ENCODE measurements at places on chromosomes 2 and 18.

GRCh38 chr2:228597032-228597431 is 415.5 kb upstream of the SPHKAP start:
- DNase-seq: no peak

DNA sequence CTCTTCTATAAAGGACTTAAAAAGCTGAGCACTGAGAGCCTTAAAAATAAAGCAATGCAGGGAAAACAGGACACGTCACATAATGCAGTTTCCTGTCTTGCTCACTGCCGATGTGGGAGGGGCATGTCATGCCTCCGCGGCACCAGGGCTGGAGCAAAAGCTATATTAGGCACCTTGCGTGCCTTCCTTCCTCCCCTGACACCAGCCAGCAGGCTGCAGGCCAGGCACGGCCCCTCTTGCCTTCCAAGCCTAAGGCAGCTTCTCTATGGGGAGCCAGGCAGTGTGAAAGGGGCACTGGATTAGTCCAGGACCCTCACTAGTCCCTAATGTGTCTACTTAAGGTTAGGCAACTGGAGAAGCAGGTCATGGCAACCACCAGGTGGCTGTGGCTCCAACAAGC is 26.3 kb downstream of the MRPL35 start:
- DNase-seq: no peak

- no peak for DNase-seq
These were observed 72.0 kb downstream of the RIF1 start for GRCh38 chr2:151481744-151482143.

DNA sequence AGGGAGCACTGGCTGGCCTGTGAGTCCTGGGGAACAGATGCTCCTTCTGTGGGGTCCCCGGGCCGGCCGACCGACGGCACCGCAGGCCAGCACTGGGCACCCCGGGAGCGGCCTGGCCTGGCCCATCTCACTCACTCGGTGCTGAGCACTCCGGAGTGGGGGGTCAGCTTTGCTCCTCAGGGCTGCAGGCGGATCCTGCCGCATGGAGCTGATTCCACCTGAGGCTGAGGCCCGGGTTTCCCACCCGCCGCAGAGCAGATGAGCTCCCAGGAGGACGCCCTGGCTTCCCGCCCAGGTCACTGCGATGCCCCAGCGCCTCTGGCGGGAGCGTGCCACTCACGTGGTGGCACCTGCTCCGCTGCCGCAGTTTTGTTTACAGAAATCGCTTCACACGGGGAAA is 418.6 kb downstream of the GALR1 start:
- no peak for DNase-seq

DNA sequence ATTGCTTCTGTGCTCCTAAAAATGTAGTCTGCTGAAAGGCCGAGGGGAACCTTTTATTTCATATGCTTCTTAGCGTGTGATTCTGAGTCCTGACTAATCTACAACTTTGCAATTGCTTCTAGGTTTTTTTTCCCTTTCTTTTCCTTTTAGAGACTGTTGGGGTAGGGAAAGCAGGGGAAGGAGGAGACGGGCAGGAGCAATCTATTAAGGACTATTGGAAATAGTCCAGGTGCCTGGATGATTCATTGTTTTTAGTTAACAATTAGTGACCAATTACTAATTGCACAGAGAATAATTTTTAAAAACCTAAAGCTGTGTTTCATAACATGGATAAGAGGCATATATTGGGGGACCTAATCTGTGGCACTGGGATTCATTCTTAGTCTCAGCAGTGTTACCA is 49.4 kb upstream of the STON1 start:
- DNase-seq: no peak

GRCh38 chr2:174595116-174595809 is 2.3 kb downstream of the WIPF1 start:
- DNase-seq: no peak

DNA sequence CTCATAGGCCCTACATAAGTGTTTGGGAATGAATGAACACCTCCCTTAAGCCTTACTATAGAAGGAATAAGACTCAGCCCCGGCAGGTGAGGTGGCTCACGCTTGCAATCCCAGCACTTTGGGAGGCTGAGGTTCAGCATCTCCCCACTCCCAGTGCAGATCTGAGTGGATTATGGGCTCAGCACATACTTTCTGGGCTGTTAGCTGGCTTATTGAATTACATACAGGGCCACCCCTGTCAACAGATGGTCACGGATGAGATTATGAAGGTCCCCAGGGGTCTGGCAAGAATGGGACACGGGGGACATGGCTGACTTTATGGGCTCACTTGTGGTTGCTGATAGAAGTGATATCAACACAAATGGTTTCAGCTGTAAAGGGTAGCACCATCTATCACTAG is 322.3 kb downstream of the TSN start:
- no peak for DNase-seq

DNA sequence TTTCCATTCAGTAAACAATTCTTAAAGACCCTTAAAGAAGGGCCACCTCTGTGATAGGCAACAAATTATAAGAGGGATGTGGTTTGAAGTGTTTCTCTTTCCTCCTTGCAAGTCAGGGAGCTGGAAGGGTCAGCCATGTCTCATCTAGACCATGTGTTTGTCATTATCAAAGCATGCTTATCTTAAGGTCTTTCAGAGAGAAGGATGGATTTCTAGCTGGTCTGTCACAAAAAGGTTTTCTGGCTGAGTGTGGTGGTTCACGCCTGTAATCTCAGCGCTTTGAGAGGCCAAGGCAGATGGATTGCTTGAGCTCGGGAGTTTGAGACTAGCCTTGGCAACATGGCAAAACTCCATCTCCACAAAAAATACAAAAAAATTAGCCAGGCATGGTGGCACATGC is 59.2 kb upstream of the PEX13 start:
- DNase-seq: no peak

DNA sequence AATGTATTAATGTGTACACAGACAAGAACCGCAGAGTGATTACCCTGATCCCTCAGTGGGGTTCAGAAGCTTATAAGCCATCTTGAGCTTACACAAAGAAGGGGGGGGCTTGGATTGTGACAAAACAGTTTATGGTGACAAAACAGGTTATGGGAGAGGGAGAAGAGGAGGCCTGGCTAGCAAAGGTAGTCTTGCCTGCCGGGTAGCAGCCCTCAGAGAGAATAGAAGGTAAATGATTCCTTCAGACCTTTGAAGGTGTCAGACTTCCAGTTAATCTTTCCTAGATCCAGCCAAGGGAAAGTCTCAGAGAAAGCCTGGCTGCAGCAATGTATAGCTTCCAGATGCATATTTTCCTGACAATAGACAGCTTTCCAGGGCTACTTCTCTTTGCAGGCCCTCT is 44.6 kb upstream of the RAPH1 start:
- DNase-seq: no peak

GRCh38 chr2:113822087-113822815 is 65.8 kb upstream of the SLC35F5 start:
- DNase-seq: no peak

- DNase-seq: no peak
These were observed 164.9 kb downstream of the ARL4C start for GRCh38 chr2:234331966-234332365.

- DNase-seq: no peak
These were observed 12.0 kb downstream of the SERPINE2 start for GRCh38 chr2:224027070-224027469.

GRCh38 chr2:221450280-221450679 is 121.8 kb downstream of the EPHA4 start:
- DNase-seq: no peak

GRCh38 chr2:143397884-143398614 is 268.8 kb downstream of the ARHGAP15 start:
- DNase-seq: no peak

- DNase-seq: no peak
These were observed 87.8 kb upstream of the UPP2 start for GRCh38 chr2:158013891-158014290.
